ENCODE measurements at places on chromosomes 7 and 10.

GRCh38 chr7:117630907-117631564 is 151.2 kb downstream of the CFTR start:
- DNase-seq: no peak

DNA sequence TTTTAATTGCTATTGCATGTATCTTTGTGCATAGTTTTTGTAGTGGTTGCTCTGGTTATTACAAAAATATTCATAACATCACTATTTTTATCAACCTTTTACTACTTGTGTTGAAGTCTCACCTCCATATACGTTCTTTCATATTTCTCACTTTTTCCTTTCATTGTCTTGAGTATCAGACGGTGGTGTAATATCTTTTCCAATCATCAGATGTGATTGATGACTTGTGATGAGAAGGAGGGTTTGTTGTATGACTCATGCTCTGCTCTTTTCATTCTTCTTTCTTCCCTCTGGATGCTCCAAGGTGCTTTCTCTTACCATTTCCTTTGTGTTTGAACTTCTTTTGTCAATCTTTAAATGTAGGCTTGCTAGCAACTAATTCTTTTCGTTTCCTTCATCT is 310.2 kb downstream of the TNS3 start:
- DNase-seq: no peak

DNA sequence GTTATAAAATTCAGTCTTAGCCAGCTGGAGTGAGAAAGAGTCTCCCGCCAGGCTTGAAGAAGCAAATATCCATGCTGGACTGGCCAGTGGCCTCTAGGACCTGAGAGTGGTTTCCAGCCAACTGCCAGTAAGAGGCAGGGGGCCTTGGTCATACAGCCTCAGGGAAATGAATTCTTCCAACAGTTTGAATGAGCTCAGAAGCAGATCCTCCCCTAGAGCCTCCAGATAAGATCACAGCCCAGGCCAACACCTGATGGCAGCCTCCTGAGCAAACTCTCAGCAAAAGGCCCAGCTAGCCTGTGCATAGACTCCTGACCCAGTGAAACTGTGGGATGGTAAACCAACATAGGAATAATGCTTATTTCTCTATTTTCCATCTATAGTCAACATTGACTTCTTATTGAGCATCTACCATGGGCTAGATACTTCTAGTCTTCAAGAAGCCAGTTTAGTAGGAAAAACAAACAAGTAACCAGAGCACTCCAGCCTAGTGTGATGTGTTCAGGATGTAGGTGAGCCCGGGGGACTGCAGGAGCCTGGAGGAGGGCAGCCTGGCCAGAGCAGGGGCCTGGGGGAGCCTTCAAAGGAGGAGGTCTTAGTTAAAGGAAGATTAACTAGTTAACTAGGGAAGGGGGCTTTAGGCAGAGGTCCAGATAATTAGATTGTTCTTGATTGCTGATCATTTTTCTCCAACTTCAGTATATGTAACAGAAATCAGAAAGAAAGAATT is 115.4 kb upstream of the ADO start:
- no peak for DNase-seq

GRCh38 chr7:44538798-44539668 is 2.1 kb downstream of the NPC1L1 start:
- DNase-seq: no peak

- no peak for DNase-seq
Observed at GRCh38 chr10:97718659-97719142, 5.2 kb downstream of the MARVELD1 start.

DNA sequence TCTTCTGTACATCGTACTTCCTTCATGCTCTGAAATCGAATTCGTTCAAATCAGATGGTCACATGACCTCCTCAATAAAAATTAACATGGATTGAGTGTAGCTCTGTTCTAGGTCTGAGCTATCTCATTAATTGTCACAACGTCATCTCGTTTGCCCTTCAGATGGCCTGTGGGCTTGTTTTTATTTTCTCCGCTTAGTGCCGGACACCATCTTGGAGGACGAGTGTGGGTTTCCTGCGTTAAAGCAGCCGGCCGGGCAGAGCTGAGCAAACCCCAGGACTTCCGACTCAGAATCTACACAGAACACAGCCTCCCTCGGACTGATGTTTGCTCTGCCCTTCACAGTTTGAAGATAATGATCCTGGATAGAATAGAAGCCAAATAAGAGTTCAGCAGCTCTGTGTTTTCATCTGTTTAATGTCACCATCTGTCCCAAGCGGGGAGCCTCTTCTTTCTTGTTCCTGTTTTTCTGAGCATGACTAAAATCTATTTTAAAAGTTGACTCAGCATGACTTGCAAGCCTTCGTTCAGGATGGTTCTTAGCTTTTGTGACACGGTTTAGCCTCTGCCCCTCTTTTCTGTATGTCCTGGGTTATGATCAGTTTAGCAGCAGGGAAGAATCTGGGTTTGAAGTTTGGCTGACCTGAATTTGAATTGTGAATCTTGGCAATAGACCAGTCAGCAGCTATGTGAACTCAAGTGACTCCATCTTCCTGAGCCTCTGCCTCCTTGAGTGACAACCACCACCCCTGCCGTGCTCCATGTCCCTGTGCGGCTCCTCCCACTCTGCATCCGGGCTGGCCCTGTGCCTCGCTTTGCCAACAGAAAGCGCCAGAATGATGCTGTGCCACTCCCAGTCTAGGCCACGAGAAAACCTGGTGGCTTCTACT is 30.6 kb upstream of the GALNTL5 start:
- peak; percentile 65 for DNase-seq

- no peak for DNase-seq
Observed at GRCh38 chr10:19209319-19209718, 160.7 kb downstream of the MALRD1 start.

DNA sequence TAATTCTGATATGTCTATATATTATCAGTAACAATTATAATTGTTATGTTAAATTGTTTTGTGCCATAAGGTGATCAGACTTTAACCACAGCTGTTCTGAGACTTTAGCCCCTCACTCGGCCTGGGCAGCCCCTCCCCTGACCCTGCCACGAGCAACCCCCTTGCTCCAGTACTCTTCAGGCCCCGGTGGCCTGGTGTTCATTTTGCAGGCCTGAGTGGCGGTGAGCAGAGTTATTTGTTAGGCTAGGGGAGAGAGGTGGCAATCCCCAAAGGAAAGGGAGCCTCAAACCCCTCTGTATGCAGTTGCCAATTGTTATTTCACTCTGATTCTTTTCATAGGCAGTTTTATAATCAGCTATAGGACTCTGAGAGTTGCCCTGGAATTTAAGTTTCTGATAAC is 22.9 kb upstream of the CREB3L2 start:
- no peak for DNase-seq

DNA sequence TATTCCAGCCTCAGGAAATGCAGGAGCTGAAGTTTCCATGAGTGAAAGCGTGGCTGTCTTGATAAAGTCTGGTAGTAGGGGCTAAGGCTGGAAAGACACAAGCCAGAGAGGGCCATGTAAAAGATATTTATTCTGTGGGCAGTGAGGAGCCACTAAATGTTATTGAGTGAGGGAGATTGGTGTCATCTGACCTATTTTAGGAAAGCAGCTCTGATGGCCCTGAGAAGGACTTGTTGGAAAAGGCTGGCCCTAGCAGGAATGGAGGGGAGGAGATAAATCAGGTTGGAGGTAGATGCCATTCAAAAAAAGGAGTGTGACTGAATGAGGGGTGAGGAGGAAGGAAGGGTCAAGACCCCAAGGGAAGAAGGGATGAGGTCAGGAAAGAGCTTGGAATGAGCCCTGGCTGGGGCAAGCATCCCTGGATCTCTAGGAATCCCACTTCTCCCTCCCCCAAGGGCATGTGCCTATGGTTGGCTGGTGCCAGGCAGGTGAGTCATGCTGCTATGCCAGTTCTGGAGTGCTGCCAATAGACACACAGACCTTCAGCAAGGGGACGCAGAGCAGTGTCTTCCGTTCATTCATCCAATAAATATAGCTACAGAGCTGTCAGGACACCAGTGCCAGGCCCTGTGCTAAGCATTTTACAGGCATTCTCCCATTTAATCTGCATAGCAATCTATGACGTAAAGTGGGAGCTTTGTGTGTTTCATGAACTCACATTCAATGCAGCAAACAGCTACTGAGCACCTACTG is 2.0 kb downstream of the ANKRD2 start:
- peak; percentile 69 for DNase-seq

GRCh38 chr7:11767148-11767547 is 64.8 kb downstream of the THSD7A start:
- DNase-seq: no peak

- no peak for DNase-seq
Observed at GRCh38 chr10:25934621-25935139, 651 bp downstream of the MYO3A start.

- no peak for DNase-seq
Observed at GRCh38 chr7:26631601-26632000, 232.8 kb downstream of the SKAP2 start.

- no peak for DNase-seq
Observed at GRCh38 chr10:30494558-30494957, 60.6 kb downstream of the MAP3K8 start.

GRCh38 chr7:133750287-133750686 is 376.9 kb upstream of the LRGUK start:
- no peak for DNase-seq

All from hematopoietic multipotent progenitor cell (in vitro differentiated cells).